ENCODE measurements at places on chromosomes 1 and 21.

GRCh38 chr21:41880153-41880552, 1.0 kb upstream of the PRDM15 start:
- no peak for DNase-seq

- no peak for DNase-seq
Measured at GRCh38 chr1:180680558-180681144, 48.8 kb downstream of the XPR1 start.

GRCh38 chr1:85940656-85941306, 215.8 kb downstream of the COL24A1 start:
- no peak for DNase-seq

DNA sequence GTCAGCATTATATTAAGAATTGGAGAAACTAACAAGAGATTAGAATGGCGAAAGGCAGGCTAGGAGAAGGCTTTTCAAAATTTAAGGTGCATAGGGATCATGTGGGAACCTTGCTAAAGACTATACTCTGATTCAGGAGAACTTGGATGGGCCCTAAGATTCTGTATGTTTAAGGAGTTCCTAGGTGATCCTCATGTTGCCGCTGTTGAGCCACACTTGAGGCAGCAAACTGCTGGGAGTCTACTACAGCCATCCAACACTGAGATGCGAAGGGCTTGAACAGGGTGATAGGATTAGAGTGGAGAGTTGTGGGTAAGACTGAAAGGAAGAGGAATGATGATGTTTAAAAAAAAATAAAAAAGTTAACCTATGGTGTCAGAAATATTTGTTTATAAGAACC, 1013.2 kb downstream of the MRPL39 start:
- no peak for DNase-seq

- no peak for DNase-seq
Measured at GRCh38 chr1:244246334-244246733, 195.3 kb downstream of the ZBTB18 start.

GRCh38 chr21:45129189-45129923, 55.0 kb downstream of the ADARB1 start:
- no peak for DNase-seq

- DNase-seq: peak; percentile 43
Measured at GRCh38 chr1:109530457-109531087, 9.1 kb upstream of the GPR61 start.

Data from nephron progenitor cell (in vitro differentiated cells).